ENCODE measurements at places on chromosomes 1 and 21. TPM values are rescaled to one million over a fixed set of nuclear protein-coding genes. Genes with fewer than 3 reads are reported as not detected.

GRCh38 chr1:231618609-231619256, 7.9 kb upstream of the DISC1 start:
- DNase-seq = no peak

- no peak for DNase-seq
Observed at GRCh38 chr21:39444421-39445180, 977 bp downstream of the LCA5L start.

- DNase-seq = no peak
Observed at GRCh38 chr1:49187056-49187455, 410.4 kb upstream of the BEND5 start.

DNA sequence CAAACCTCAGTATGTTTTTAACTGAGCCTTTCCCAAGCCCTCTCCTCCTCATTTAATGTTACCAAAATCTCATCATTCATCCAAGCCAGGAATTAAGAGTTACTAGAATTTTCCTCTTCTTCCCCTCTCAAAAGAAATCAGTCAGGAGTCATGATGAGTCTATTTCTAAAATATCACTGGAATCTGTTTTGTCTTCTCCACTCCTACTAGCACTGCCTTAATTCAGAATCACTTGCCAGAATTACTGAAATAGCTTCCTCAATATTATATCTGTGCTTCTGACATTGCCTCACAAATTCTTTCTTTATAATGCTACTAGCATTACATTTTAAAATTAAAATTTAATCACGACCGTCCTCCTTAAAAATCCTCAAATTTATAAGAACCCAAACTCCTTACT, 106.1 kb downstream of the PTGER3 start:
- no peak for DNase-seq

DNA sequence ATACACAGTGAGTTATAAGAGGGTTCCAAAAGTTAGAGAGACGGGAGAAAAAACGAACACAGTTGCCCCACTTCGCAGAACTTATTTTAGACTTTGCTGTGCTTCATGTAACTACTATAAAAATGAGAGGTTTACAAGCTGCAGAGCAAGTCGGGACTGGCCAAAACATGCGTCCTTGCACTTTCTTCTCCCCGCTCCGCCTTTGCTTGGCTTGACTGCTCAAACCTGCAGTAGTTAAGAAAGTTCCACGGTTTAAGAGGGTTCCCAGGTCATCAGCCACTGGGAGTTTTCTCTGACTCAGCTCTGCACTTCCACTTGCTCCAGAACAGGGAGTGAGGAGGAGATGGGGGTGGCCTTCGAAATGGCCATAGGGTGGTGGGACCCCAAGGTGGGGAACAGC, 36.2 kb downstream of the CLIC6 start:
- no peak for DNase-seq

DNA sequence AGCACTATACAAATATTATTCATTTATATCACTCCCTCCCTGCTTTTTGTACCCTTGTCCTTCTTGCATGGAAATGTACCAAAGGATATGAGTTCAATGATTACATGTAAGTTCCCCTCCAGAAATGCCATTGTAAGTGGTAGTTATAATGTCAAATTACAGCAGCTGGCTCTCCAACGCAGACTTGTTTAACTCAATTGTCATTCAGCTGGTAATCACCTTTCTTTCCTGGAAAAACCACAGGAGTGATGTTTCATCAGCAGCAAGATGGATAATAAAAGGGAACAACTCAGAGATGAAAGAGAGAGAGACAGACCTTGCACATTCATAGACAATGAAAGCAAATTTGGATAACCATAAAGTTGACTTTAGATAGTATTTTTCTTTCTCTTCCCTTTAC, 578.6 kb upstream of the PBX1 start:
- no peak for DNase-seq

- DNase-seq = no peak
Observed at GRCh38 chr1:210535761-210536160, 207.1 kb downstream of the HHAT start.

DNA sequence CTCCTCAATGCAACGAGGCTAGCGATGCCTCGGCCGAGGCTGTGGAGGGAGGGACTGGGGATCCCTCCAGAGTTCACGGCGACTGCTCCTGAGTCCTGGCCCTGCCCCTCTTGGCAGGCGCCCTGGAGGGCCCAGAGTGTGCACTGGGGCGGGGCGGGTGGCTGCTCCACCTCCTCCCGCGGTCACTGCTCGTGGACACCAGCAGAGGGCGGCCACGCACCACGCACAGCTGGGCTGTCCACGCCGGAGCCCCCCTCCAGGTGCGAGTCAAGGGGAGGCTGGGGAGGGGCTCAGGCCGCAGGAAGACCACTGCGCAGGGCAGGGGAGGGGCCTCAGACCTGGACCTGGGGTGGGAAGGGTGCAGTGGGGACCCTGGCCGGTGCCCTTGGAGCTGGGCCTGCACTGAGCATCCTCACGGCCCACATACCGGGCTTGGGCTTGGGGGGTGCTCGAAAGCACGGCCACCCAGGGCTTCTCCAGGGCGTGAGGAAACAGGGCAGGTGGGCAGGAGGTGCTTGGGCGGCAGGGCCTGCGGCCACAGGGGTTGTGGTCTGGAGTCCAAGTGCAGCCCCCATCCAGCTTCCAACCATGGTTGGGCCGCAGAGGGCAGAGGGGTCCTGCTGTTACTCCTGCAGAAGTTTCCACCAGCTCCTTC, 20.6 kb upstream of the TTC34 start:
- no peak for DNase-seq

Gene MSTO1
- total RNA-seq = 62.2 TPM

Gene OXCT2
- 1.9 TPM for total RNA-seq

Gene CORT
- total RNA-seq = not detected

Gene GBP4
- total RNA-seq = 4.3 TPM

Gene GTF2B
- total RNA-seq = 27.9 TPM

Gene PRAMEF18
- total RNA-seq = not detected

Data from GM12878 (cell line).